H1 (cell line): ENCODE measurements at places on chromosomes 7 and 10. TPM values are rescaled to one million over a fixed set of nuclear protein-coding genes. Genes with fewer than 3 reads are reported as not detected.

- H3K27ac ChIP-seq, result no peak overlapping the region
- DNase-seq, result no peak
- 0 out of 2 replicates have a peak, but pooled peaks cover 3% of the 10 kb centered on the region for H3K36me3 ChIP-seq
- peaks cover 15% of the 10 kb centered on the region for H3K4me1 ChIP-seq
- peaks cover 29% of the 10 kb centered on the region for H3K27me3 ChIP-seq
Measured at GRCh38 chr10:30056767-30057355, 2.5 kb downstream of the JCAD start.

DNA sequence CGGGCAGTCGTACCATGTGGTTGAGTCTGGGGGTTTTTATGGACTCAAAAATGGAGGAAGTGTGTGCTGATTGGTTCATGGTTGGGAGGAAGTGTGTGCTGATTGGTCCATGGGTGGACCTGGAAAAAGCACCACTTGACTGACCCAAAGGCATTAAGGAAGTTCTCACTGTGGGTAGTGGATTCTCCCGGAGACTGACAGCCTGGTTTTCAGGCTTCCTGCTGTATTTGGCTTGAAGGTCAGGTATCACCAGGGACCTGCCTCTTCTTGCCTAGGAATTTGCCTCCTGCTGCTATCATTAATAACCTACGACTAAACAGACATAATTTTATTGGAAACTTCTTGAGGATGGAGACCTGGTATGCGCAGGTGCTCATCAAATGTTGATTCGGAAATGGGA lies 268.8 kb upstream of the LRGUK start:
- no peaks in the 10 kb centered on the region for H3K27me3 ChIP-seq
- H3K4me3 ChIP-seq, result no peak overlapping the region
- H3K27ac ChIP-seq, result no peak overlapping the region
- no peaks in the 10 kb centered on the region for H3K36me3 ChIP-seq
- no peak for DNase-seq

GRCh38 chr10:116554628-116555027 lies 8.9 kb downstream of the PNLIP start:
- no peak overlapping the region for H3K27ac ChIP-seq
- no peaks in the 10 kb centered on the region for H3K4me1 ChIP-seq
- no peaks in the 10 kb centered on the region for H3K27me3 ChIP-seq
- H3K36me3 ChIP-seq, result no peaks in the 10 kb centered on the region
- DNase-seq, result no peak

DNA sequence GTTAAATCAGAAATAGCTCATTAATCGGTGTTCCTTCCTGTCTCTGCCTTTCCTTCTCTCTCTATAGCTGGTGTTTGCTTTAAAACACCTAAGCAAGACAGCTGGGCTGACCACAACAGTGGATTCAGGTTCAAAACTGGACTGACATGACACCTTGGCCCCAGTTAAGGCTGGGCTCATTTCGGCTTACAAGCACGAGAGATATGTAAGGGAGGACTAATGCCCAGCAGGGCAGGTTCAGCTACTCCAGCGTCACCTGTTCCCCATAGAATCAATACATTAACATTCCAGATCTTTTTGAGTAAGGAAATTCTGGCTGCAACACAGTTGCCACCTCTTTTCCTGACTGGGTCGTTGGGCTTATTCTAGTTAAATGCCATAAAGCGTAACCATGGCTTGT lies 323.0 kb upstream of the AOAH start:
- H3K27ac ChIP-seq, result no peak overlapping the region
- no peak for DNase-seq
- no peak overlapping the region for H3K4me3 ChIP-seq
- peaks cover 6% of the 10 kb centered on the region for H3K4me1 ChIP-seq

GRCh38 chr7:150409300-150410030 lies 30.3 kb downstream of the ZNF775 start:
- peaks cover 13% of the 10 kb centered on the region for H3K36me3 ChIP-seq
- no peak overlapping the region for H3K4me3 ChIP-seq
- peaks cover 10% of the 10 kb centered on the region for H3K4me1 ChIP-seq
- H3K27me3 ChIP-seq, result no peaks in the 10 kb centered on the region

DNA sequence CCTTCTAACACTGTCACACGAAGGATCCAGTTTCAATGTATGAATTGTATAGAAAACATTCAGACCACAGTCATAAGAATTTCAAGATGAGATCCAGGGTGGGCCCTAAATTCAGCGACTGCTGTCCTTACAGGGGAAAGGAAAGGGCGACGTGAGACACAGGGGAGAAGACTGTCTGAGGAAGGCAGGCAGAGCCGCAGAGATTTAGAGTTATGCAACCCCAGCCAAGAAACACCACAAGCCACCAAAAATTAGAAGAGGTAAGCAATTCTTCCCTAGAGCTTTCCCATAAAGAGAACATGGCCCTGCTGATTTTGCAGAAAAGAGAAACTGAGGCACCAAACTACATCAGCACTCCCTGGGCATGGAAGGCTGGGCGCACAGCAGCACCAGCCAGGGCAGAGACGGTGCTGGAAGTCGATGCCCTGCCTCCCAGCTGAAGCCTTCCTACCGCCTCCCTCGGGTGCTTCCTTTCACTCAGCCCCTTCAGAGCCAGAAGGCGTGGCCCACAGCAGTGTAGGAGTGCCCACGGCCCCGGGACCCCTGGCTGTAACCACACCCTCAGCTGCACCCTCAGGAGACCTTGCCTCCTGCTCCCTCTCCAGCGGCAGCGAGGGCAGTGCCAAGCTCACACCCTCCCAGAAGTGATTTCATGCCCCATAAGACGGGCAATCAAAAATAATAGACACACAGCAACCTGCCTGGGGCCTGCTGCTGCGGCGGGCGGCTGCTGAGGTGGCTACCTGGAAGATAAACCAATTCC lies 81.0 kb upstream of the LRRC4 start:
- H3K27ac ChIP-seq, result no peak overlapping the region
- peaks cover 6% of the 10 kb centered on the region; the same call in 1 of the 2 replicates for H3K4me1 ChIP-seq

DNA sequence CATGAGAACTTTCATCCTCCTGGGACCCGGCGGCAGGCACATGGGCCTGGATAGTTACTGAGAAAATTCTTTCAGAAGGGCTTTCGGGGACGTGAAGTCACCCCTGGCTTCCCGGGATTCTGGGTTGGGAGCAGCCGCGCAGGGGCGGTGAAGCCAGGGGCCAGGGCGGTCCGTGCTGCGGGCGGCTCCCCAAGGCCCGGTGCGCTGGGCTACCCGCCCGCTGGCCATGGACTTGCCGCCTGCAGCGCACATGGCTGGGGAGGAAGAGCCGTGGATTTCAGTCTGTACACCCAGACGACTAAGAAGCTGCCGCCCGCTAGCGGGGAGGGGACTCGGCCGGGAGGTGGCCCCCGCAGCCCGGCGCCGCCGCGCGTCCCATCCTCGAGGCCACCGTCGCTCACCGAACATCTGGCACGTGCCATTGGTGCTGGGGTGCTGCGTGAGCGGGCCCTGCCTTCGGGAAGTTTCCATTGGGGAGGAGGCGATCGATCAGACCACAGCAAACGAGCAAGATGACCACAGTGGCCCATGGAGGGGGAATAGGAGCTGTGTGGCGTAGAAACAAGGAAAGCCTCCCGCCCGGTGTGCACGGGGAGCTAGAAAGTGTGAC lies 64.5 kb downstream of the TMEM209 start:
- peak overlapping the region; percentile 56; the same call in 1 of the 2 replicates for H3K4me3 ChIP-seq
- H3K27ac ChIP-seq, result peak overlapping the region; percentile 87
- H3K36me3 ChIP-seq, result no peaks in the 10 kb centered on the region
- peaks cover 14% of the 10 kb centered on the region for H3K4me1 ChIP-seq
- H3K27me3 ChIP-seq, result peaks cover 12% of the 10 kb centered on the region
- peak; percentile 66 for DNase-seq

DNA sequence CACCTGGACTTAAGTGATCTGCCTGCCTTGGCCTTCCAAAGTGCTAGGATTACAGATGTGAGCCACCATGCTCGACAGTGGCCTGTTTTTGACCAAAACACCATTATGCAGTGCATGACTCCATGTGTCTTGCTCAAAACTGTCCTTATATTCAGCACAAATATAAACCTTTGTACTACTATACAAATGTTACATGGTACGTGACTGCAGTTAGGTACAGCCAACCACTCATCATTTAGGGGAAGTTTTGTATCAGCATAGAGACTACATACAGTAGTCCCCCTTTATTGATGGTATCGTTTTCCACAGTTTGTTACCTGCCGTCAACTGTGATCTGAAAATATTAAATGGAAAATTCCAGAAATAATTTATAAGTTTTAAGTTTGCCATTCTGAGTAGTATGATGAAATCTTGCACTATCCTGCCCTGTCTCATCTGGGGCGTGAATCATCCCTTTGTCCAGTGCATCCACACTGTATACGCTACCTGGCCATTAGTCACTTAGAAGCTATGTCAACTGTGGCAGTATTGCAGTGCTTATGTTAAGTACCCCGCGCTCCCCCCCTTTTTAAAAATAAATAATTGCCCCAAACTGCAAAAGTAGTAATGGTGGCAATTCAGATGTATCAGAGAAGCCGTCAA lies 23.3 kb upstream of the ZNF282 start:
- H3K4me1 ChIP-seq, result no peaks in the 10 kb centered on the region
- no peaks in the 10 kb centered on the region for H3K27me3 ChIP-seq
- no peak overlapping the region for H3K27ac ChIP-seq
- H3K36me3 ChIP-seq, result peaks cover 21% of the 10 kb centered on the region

- H3K4me3 ChIP-seq, result no peak overlapping the region
- no peaks in the 10 kb centered on the region for H3K36me3 ChIP-seq
- H3K27me3 ChIP-seq, result no peaks in the 10 kb centered on the region
- no peak for DNase-seq
Measured at GRCh38 chr7:103031781-103032180, 42.8 kb downstream of the FBXL13 start.

- H3K27ac ChIP-seq, result no peak overlapping the region
- H3K27me3 ChIP-seq, result no peaks in the 10 kb centered on the region
- no peaks in the 10 kb centered on the region for H3K36me3 ChIP-seq
- no peaks in the 10 kb centered on the region for H3K4me1 ChIP-seq
- DNase-seq, result no peak
Measured at GRCh38 chr7:158327571-158328180, 259.9 kb downstream of the PTPRN2 start.

DNA sequence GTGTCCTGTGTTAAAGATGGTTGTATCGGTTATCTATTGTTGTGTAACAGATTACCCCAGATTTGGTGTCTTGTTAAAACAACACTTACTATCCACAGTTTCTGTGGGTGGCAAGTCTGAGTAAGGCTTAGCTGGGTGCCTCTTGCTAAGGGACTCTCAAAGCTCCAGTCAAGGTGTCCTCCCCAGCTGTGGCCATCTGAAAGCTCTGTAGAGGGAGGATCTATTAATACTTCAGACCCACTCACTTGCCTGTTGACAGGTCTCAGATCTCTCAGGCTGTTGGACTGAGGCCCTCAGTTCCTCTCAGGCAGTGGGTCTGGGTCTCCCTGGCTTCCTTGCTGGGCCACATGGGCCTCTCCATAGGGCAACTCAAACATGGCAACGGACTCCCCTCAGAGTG lies 19.6 kb downstream of the ARID5B start:
- no peaks in the 10 kb centered on the region for H3K4me1 ChIP-seq
- no peak for DNase-seq
- H3K27ac ChIP-seq, result no peak overlapping the region

Gene CFAP70
- total RNA-seq, result 0.27 and 0.30 TPM in 2 replicates

Gene AKR1E2
- total RNA-seq, result 3.5 TPM in 2 replicates

Gene SPDYE5
- not detected in 2 replicates for total RNA-seq

Gene AKR1C1
- 1.4 and 2.3 TPM in 2 replicates for total RNA-seq

Gene RBAK
- 16.1 and 18.2 TPM in 2 replicates for total RNA-seq

Gene HOXA10
- total RNA-seq, result not detected in 2 replicates
